ENCODE measurements at places on chromosomes 5 and 9.

DNA sequence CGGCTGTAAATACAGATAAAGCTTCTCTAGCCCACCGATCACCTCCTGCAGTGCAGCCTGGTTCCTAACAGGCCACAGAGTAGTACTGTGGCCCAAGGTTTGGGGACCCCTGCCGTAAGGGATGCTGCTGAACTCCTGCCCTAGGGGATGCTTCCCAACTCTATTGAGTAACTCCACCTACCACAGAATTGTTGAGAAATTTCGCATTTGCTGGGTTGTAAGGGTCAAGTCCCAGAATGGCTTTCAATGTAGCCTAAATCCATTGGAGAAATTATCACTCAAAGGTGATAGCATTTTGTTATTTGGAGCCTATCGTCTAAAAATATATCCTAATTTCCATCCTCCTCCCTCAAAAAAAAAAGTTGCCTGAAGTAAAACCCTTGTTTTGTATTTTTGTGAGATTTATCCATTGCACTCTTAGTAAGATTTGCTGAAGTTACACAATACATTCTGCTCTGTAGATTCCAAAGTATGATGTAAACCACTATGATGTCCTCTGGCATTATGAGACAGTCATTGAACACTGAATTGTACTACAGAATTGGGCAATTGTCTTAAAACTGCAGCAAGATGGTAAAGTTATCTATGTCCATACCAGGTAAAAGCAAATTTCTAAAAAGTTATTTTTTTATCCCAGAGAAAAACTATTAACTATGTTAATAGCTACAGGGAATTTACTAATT lies 14.0 kb downstream of the ACTBL2 start:
- DNase-seq = no peak

- DNase-seq = peak; percentile 48
Measured at GRCh38 chr9:89597711-89598362, 7.0 kb upstream of the GADD45G start.

DNA sequence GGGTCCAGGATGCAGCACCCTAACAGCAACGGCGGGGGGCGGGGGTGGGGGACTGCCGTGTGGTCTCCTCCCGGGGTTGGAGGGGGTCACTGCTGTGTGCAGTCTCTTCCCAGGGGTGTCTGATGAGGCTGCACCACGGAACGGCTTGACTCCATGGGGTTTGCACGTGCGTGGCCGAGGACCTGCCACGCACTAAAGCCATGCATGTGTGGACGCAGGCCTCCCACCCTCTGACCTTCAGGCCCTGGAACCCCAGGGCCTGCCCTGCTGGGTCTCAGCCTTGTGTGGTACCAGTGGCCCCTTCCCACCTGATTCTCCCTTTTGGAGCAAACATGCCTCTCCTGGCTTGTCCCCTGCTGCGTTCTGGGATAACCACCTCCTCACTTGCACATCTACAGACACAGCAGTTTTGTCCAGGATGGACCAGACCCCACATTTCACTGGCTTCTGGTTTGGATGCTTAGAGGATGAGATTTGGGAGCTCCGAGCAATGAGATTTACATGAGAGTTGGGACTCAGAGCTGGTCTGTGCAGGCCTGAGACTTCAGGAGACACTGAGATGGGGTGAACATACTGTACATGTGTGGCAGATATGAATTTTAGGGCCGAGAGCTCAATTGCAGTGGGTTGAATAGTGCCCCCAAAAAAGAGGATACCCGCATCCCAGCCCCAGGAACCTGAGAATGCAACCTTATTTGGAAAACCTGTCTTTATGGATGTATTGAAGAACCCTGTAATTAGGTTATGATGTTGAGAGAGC lies 45.8 kb downstream of the SLC12A7 start:
- no peak for DNase-seq

GRCh38 chr5:98104454-98105188 lies 668.8 kb upstream of the RGMB start:
- DNase-seq = no peak

DNA sequence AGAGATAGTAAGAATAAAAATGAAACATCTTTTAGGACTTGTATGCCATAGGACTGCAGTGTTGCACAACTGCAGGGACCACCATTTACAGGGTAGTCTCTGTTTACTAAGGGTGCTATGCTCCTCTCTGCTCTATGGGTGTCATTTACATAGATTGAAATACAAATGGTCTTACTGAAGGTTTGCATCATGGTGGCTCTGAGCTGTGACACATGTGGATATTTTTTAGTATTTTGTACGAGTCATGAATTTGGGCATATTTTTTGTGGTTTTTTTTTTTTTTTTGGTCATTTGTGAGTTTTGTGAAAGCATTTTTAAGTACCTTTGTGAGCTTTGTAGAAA lies 47.4 kb downstream of the CSNK1G3 start:
- no peak for DNase-seq

DNA sequence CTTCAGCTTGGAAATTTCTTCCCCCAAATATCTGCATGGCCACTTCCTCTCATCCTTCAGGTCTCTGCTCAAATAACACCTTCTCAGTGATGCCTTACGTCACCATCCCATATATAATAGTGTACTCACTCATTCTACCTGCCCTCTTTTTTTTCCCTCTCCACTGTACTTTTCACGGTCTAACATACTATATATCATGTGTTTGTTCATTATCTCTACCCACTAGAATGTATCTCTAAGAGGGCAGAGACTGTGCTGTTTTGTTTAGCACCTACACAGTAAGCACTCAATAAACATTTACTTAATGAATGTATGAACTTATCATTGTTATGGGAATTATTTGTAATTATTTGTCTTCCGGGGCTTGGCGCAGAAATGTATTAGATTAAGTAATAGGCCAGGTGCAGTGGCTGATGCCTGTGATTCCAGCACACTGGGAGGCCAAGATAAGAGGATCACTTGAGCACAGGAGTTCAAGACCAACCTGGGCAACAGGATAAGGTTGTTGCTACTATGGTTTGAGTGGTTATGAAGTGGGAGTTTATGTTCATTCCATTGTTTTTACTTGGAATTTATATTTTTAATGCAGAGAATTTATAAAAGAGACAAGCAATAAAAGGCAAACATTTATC lies 6.0 kb upstream of the IL13 start:
- no peak for DNase-seq

DNA sequence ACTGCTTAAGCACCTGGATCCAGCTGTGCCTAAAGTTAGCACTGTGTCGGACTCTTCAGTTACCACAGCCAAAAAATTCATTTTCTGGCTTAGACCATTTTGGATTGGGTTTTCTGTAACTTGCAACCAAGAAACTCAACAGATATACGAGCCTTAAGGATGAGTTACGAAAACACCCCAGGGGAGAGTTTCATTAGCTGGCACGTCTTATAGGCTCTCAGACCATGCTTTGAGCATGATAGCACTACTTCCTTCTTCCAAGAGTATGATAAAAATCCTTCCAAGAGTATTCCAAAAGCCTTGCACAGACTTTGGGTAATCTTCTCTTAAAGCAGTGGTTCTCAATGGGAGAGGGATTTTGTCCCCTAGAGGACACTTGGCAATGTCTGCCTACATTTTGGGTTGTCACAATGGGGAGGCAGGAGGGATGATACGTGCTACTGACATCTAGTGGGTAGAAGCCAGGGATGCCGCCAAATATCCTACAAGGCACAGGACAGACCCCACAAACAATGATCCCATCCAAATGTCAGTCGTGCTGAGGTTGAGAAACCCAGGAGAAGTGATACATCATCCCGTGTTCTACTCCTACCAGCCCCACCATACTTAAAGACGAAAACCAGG lies 64.8 kb downstream of the SMIM23 start:
- DNase-seq = no peak

DNA sequence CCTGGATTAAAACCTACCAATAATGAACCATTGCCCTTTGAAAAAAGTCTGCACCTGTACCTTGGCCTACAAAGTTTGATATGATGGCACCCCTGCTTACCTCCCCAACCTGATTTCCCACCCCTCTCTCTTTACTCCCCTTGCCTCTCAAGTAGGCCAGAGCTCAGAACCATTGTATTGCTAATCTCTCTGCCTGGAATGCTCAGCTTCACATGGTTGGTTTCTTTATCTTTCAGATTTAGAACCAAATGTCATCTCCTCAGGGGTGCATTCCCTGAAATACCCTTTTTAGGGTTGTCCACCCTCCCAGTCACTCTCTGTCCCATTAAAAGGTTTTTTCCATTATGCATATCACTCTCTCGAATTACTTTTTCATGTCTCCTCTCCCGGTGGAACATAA lies 116.6 kb upstream of the VCAN start:
- DNase-seq = no peak

DNA sequence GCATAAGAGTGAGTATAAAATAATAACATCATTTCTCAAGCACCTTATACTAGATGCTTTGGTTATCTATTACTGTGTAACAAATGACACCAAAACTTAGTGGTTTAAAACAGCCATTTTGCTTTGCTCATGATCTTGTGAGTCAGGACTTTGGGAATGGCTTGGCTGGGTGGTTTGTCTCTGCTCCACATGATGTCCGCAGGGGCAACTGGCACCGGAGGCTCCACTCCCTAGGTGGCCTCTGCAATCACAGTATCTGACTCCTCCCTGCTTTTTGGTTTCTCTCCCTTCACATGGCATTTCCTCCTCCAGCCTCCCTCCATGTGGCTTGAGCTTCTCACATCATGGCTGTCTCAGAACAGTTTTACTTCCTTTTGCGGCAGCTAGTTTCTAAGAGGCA lies 259.5 kb downstream of the GAS1 start:
- DNase-seq = no peak

GRCh38 chr5:142869886-142870285 lies 99.7 kb downstream of the ARHGAP26 start:
- no peak for DNase-seq

DNA sequence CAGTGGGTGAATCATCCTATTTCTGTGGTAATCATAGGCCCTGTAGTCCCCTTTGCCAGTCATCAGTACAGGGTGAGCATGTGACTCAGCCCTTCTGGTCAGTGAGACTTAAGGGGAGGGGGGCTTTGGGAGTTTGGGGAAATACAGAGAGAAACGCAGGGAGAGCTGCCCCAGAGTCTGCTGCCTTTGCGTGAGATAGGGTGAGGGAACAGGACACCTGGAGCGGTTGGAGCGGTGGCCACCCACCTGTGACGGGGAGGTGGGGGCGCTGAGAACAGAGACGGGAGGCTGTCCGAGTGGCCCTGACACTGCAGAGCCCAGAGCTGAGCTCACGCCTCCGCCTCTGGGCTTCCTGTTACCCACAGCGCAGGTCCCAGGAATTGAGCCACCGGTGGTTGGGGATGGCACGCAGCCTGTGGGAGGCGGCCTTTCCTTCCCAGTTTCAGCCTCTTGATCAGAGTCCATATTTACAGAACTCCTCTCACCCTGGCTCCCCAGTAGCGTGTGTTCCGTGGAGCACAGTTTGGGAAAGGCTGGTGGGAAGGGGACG lies 92.0 kb upstream of the ERCC6L2 start:
- DNase-seq = no peak

- no peak for DNase-seq
Measured at GRCh38 chr5:111735583-111736270, 21.3 kb downstream of the NREP start.

DNA sequence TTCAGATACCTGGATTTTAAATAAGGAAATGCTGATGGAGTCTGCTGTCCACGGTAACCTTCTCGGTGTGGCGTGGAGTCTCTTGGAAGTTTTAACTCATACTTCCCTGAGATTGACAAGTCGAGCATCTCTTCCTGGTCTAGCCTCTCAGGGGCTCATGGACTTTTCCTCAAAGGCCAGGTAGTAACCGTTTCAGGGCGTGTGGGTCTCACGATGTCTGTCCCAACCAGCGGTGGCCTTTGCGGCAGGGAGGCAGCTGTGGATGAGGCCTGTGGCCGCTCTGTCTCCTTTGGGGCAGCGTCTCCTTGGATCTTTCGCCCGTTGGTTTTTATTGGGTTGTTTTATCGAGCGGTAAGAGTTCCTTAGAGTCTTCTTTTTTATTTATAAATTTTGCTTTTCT lies 32.8 kb downstream of the CEP72 start:
- no peak for DNase-seq
